Motor neuron (in vitro differentiated cells): ENCODE measurements at places on chromosomes 2 and 18. TPM values are rescaled to one million over a fixed set of nuclear protein-coding genes. Genes with fewer than 3 reads are reported as not detected.
A peak's percentile ranks its signal among the peaks of the same experiment; 100 is the strongest.

Gene SERPINB13
- 0.09 and 0.21 TPM in 2 replicates for total RNA-seq

DNA sequence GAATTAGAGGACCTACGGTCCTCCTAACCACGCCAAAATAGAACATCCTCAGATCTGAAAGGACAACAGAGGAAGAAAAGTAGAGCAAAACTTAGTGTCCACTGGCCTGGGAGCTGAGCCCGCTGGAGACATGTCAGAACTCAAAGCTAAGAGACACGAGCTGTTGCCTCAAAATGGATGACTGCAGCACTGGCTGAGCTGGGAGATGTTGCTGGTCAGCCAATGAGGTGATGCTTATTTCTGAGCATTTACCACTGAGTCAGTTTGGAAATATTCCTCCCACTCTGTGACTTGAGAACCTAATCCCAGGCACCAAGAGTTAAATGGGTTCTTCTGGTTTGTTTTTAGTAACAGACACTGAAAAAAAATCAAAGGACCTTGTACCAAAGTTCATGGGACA lies 32.6 kb downstream of the FBXO15 start:
- ATAC-seq: peak; percentile 37

DNA sequence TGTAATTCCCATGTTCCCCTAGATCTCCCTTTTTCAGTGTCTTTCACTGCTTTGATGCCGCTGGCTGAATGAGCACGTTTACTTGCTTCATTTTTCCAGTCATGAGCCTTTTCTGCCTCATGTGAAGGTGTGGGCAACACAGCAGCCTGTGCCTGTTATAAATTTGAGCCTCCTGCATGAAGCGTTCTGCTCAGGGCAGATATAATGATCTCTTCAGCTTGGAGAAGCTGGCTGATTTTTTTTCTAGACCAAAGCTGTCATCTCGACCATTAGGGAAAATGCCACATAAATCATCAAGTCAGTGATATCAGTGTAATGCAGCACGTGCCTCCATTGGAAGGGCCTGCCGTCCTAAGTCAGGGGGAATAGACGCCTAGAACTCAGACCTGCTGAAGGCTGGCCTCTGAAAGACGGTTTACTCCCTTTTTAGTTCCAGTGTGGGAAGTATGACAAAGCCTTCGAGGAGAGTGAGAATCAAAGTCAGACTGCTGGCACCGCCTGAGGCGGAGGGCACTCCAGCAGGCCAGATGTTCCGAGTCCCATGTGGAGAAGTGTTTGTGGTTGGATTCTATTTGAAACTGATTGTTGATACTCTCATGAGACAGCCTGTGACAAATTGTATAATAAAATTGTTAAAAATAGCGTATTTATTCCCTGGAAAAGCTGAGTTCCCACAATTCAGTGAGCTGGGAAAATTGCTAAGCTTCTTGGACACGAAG lies 196.5 kb downstream of the MYO1B start:
- ATAC-seq: peak; percentile 97

Gene GDF7
- 0.66 and 0.73 TPM in 2 replicates for total RNA-seq

DNA sequence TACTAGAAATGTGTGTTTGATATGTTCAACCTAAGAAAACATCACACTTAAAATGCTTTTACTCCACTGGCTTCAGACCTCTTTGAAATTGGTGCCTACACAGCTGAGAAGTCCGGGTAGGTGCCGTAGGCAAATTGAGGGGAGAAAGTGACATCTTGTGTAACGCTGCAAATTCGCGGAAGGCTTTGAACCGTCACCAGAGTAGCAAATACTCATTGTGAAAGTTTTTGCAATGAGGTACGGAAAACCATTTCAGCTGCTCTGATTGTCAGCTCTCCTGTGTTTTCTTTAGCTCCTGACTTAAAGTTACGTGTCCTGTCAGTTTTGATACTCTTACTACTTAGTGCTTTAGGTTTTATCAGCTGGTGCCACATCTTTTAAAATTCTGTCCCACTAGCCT lies 224.5 kb downstream of the FAM210A start:
- no peak for ATAC-seq

DNA sequence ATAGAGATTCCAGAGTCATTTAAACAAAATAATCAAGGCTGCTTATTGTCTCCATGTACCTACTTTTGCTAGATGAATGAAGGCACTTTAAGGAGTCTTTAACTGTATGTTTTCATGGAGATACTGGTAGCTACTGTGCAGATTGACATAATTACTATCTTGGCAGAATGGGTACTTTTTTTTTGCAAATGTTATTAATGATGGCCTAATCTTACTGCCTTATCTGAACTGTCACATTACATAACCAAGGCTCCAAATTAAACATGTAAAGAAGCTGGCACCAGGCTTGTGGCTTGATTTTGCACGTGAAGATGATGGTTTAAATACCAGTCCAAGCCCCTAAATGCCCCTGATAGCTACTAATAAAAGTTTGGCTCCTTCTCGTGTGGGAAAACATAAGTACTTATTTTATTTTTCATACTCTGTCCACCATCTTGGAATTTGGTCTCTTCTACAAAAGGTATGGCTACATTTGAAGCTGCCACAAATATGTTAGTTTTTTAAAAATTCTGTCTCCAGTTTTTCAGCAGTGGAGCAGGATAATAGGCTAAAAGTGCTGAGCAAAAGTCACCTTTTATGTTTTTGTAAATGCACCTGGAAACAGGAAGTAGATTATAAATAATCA lies 4.1 kb downstream of the TRIB2 start:
- ATAC-seq: no peak

DNA sequence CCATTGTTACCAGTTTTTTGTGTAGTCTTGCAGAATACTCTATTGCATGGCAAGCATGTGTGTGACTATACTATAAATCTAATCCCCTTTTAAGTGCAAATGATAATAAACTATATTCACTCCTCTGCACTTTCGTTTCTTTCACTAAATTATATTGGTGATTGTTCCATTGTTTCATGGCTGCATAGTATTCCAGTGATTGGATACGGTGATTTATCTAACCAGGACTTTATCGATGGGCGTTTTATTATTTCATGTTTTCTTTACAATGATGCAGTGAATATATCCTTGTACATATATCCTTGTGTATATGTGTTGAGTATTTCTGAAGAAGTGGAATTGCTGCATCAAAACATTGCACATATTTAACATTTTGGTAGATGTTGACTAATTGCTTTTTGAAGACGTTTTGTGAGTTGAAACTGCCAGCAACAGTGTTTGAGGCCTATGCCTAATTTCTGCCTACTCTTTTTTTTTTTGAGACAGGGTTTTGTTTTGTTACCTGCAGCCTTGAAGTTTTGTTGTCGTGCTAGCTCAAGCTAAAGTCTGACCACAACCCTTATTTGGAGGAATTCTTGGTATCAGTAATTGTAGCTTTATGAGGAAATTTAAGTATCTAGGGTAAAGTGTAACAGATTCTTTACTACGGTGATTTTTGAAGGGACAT lies 2.7 kb downstream of the MIB1 start:
- no peak for ATAC-seq

DNA sequence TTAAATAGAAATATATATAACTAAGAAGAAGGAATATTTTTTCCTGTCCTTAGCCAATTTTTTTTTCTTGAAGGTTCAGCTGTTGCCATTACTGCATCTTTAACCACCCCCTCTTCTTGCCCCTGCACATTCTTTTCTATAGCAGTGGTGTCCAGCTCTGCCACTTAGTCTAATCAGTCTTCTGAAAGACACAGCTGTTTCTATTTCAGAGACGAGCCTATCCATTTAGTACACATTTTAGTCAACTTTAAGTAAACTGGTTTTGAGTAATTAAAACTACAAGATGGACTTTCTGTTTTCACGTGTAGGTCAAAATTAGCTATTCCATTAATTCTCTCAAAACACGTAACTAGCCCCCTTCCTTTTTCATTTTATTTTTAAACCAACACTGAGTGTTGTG lies 21.0 kb downstream of the SPOPL start:
- ATAC-seq: no peak

DNA sequence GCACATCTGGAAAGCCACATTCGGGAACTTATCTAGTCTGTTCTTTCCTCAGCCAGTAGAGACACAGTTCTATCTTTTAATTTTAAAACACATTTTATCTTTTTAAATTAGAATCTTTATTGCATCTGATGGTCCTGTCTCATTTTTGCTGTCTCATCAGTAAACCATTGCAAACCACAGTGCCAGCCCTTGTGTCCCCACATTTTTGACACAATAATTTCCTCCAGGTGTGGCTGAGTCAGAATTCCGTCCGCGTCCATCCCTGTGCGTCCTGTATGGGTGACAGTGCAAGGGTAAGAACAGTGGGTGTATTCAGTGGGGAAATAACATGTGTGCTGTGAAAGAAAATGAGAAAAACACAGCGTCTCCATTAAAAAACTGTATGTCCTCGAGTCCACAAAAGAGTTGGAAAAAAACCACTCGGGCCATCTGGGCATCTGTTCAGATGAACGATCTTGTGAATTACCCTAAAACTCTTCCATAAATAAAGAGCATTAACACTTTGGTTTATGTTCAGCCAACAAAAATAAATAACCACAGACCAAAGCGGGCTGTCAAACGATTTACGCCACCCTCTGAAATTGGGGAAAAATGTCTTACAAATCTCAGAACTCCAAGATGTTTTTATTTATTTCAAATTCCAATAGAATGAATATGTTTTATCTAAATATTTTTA lies 137.3 kb downstream of the ZNF516 start:
- ATAC-seq: no peak

DNA sequence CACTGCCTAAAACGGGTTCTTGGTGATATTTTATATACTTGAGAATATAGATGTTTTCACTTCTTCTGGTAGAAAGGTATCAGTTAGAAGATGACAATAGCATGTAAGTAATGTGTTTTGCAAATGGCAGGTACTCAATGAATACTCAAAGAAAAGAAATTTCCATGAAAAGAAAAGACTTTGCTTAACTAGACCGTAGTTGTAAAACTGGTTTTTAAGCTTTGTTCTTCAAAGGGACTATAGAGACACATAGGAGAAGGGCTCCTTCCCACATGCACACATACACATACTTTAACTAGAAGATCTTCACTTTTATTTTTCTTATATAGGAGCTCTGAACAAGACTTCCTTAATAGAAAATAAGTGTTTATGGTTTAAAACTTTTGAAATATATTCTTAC lies 215.3 kb upstream of the RND3 start:
- ATAC-seq: no peak

Gene CDCA7
- total RNA-seq: 25.7 and 27.5 TPM in 2 replicates

DNA sequence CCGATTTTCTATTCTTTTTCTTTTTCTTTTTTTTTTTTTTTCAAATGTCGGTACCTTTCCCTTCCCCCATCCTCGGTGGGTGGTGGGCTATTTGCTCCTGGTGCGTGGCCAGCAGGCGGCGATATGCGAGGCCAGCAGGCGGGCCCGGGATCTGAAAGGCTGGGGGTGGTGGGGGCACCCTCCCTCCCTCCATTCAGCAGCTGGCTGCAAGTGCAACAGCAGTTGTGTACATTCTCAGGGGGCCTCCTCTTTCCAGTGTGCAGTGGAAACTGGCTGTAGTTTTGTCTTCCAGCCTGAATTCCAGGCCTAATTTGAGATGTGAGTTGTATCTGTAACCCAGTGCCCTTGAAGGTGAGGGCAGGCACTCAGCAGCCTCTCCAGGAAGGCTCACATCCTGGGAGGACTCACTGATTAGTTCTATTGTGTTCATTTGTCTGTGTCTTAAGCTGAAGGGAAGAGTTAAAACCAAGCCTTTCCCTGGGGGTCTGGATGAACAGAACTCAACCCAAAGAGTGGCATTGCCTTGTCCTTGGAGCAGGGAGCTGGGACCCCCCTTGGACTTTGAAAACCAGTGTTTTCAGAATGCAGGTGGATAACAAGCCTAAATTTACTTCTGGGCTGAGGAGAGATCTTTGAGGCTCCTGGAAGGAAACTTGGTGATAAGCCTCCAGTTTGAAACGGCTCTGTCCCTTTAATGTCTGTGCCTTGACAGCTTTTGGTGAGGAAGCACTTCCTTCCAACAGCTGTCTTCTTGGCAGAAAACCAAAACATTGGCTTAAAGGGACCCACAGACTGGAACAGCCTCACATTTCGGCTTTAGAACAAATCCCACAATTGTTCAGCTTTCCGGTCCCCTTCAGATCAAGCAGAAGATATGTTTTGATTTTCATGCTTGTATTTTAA lies 3.3 kb downstream of the MYCN start:
- ATAC-seq: peak; percentile 39

GRCh38 chr2:229237270-229237669 lies 33.8 kb downstream of the PID1 start:
- no peak for ATAC-seq

GRCh38 chr2:240760121-240760520 lies 59.9 kb downstream of the KIF1A start:
- peak; percentile 2 for ATAC-seq

- peak; percentile 92 for ATAC-seq
Measured at GRCh38 chr2:130836501-130837174, at the start of gene ARHGEF4. Gene ARHGEF4, plus strand, starts transcription at chr2:130836914. Its CDS starts 40 bp downstream, at chr2:130836954.

DNA sequence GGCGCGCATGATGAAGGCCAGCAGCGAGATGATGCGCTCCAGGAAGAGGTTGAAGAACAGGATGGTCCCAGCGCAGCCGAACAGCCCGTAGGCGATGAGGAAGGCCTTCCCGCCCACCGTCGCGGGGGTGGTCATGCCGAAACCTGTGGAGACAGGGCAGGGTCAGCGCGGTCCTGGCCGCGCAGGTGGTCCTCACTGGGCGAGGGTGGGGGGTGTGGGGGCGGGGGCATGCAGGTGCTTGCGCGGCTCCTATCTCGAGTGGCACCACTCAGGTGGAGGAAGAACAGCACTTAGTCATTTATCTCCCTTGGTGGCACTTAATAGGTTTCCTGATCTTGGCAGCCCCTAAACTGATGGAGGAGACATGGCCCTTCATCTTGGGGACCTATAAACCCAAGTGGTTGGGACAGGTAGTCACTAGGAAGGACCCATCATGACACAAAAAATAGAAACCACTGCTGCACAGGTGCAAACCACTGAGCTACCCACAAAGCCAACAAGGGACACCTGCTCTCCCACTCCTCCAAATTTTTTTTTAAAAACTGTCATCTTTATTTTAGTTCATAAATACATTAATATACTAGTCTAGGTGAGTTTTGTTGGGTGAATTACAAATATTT lies 118.8 kb downstream of the MSH2 start:
- no peak for ATAC-seq

DNA sequence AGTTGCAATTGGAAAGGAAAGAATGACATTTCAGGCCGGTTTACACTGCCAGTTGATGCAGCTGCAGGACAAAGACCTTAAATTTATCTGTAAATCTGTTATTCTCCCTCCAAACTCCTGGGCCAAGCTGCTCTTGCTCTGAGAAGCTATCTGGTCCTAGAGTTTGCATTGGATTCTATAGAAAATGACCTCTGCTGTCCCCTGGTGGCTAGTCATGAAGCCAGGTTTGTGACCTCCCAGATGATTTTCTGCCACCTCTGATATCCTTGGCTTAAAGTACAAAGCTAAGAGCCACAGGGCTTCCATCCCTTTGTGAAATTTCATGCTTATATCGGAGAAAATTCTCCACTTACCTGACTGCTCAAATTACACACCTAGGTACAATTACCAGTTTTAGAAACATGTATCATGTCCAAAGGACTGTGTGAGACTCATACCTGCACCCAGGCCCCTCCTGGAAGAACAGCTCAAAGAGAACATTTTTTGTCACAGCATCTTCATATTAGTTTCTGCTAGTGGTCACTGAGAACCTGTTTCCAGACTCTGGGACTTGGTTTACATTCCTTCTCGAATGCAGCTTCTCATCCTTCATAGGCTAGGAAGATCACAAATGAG lies 28.9 kb upstream of the IER3IP1 start:
- no peak for ATAC-seq

GRCh38 chr2:64918220-64918886 lies 70.8 kb upstream of the SLC1A4 start:
- ATAC-seq: no peak
